Stimulated activated CD8-positive, alpha-beta memory T cell treated with anti-CD3 and anti-CD28 coated beads, Interleukin-15, amount 100 ng/mL, for 4 hours (primary cell): ENCODE measurements at places on chromosomes 6 and 20.

DNA sequence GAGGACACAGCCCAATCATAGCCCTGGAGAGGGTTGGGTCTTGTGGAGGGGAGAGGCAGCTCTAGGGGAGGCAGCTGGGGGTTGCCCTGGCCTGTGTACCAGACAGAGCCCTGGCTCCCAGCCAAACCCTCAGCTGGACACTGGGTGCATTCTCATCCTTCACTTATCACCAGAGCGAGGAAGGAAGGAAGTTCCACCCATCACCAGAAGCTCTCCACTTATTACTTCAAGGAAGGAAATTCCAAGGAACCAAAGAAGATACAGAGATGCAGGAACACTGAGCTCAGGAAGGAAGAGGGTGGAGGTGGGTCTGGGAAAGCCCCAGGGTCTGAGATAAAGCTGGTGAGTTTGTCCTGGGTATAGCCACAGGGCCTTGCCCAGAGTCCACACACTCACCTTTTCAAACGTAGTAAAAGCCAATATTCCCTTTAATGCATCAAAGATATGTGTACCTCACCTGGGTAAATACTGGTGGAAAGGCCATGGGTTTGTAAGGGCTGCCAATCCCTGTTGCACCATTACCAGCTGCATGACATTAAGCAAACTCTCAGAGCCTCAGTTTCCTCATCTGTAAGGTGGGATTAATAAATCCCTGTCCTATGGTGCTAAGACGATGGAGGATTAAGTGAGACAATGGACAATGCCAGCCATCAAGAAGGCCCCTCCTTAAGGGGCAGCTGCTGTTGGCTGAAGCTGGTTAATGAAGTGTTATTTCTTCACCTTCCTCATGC, 109.7 kb upstream of the NAA20 start:
- no peak for DNase-seq

DNA sequence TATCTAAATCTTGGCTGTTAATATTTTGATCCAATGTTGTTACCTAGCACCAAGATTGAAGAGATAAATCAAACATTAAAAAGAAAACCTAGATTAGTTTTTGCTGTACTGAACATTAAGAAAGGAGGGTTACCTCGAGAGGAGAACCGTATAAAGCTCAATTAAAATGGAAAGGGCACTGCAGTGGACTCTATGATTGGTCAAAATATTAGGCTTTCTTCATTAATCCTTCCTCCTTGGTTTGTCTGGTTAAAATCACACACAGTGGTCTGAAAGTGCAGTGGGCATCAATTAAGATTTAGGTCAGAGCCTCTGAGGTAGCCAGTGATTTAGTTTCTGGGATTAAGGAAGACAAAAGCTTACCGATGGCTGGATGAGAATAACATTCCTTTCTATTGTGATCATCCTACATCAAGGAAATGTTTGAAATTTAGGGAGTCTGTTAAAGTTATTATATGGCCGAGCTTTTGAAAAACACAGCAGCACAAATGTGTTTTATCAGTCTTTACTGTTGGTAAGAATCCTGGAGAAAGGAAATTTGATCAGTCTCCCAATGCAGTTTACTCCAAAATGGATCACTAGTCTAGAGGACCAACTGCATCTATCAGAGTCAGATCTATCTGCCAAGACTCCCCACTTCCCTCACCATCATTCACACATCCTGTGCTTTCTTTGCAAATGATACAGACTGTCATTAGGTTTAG, 134.6 kb upstream of the NEDD9 start:
- no peak for DNase-seq

GRCh38 chr6:79467716-79468115, 69.5 kb downstream of the LCA5 start:
- DNase-seq = no peak

- DNase-seq = no peak
These were observed 906 bp upstream of the COL12A1 start for GRCh38 chr6:75206576-75207342.

DNA sequence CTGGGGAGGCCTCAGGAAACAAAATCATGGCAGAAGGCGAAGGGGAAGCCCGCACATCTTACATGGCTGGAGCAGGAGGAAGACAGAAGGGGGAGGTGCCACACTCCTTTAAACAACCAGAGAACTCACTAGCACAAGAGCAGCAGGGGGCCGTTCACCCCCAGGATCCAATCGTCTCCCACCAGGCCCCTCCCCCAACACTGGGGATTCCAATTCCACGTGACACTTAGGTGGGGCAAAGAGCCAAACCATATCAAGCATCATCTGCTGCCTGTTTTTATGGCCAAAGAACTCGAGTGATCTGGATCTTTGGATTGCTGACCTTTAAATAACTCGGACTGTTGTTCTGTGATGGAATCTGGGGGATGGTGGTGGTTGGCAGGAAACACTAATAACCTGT, 28.0 kb downstream of the PNLDC1 start:
- DNase-seq = no peak

GRCh38 chr6:142047934-142048592, 84.7 kb upstream of the GJE1 start:
- DNase-seq = no peak

DNA sequence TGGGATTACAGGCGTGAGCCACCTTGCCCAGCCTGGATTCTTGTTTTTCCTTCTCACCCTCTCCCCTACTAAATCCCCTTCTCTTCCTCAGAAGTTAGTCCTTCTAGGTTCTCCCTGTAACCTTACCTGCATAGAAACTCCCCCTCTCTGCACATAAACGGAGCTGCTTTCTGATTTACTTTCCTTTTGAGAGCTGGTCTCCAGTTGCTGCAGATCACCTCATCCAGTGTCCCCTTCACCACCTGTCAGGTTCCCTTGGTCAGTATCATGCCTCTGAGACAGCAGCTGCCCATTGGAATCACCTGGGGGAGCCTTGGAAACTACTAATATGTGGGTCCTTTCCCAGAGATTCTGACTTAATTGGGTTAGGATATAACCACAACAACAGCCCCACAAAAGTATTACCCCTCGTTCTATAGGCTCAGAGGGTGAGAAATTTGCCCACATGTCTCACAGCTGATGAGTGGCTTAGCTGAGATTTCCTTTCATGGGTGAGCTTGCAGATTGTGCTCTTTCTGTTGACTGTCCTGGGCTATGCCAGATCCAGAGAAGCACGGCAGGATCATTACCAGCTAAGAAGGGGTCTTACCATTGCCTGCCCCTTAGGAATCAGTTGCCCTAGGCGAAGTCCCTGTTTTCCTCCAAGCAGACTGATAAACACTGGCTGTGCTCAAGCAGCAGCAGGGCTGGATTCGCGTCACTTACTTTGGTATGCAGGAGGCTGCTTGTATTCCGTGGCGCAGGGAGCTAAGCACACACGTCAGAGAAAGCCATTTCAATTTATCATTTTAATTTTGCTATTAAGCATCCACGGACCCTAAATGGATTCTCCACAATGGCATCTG, 51.3 kb downstream of the AKAP12 start:
- DNase-seq = no peak

DNA sequence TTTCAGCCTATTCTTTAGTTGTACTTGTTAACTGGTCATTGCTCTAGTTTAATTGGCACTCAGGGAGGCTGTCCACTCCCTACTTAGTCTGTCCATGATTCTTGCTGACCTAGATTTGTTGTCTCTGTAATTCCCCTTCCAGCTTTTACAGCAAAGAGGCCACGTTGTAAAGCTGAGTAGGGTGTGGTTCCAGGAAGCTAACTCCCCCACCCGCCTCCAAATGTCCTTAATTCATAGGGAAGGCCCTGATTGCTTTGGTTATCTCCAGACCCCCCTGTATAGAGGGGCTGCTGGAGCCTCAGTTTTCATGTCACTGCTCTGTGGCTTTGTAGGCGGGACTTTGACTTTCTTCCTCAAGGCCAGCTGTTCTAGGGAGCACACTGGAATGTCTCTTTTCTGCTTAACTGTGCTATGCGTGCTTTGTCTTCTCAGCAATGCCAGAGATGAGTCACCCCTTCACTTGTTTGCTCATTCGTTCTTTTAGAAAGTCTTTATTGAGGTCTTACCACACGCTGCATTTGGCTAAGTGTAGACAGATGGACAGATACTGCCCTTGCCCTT, 175.1 kb upstream of the JAG1 start:
- DNase-seq = no peak

DNA sequence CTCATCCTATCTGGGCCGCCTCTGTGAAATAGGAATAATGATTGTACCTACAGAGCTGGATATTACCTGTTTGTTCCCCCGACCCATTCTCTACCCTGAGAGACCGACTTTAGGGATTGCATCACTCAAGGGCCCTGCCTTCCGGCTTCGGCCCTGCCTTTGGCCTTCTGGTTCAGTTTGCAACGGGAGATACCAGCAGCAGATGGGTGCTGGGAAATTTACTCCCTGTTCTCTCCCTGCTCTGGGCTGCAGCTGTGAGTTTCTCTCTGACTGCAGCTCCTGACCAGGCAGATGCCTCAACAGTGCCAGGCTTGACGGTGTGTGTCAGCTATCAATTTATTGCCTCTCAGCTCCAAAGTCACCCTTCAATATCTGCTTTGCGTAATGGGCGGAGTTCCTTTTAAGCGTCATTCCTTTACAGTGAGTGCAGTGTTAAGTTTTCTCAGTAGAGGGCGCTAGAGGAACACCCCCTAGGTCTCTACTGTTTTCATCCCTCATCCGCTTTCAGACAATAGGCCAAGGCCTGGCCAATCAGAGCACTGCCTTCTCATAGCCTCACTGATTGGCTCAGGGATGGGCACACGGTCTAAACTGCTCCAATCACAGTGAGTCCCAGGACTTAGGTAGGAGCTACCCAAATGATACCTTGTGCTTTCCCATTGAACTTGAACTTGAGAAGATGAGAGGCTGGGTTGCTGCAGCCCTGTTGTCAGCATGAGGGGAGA, 30.0 kb downstream of the KCNG1 start:
- DNase-seq = no peak

- DNase-seq = no peak
These were observed 63.9 kb upstream of the SLCO4A1 start for GRCh38 chr20:62578294-62578897.

DNA sequence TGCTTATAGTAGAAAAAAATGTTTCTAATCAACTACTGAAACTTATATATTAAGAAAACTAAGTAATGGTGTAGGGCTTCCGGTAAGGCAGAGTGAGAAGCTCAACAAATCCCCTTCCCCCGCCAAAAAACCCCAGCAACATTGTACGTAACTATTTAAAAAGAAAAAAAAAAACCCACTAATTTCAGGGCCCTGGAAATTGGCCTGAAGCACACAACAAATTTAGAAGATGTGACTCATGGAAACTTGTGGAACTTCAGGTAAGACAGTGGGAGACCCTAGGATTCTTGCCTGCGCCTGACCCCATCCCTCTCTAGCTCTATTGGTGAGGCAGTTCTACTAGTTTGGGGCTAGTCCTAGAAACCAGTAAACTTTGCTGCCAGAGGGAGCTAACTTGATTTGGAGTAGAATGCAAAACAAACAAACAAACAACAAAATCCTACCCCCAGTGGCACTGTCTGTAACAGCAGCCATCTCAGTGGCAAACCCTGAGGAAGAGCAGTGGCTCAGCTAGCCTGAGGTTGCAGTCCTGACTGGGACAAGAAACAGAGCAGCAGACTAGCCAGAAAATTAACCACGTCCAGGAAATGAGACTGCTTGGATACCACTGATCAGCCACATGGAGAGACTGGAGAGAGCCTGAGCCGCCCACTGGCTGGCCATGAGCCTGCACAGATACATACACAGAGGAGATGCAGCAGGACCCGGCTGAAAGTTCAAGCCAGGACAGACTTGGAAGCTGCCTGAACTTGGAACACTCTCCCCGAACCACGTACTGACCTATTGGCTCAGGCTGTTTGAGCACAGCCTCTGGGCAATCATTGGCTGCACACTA, 135.1 kb downstream of the TBXT start:
- no peak for DNase-seq

DNA sequence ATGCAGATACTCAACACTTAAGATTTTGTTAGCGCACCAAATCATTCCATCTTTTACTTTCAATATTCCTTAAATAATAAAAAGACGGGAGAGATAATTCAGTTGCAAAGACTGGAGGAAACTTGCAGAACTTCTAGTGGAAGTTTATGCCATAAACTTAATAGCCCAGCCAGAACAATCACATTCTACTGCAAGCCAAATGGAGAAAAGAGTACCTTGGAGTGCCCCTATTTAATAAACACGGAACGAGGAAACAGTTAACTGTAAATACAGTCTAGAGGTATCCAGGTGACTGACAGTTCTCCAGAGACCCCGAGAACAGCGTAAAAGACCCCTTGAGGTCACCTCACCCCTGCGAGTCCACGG, 635 bp downstream of the SLC35B3 start:
- no peak for DNase-seq

- no peak for DNase-seq
These were observed 27.4 kb downstream of the PMEPA1 start for GRCh38 chr20:57682184-57683101.

GRCh38 chr20:14790771-14791620, 453.6 kb upstream of the FLRT3 start:
- DNase-seq = no peak

GRCh38 chr6:6248651-6249050, 71.8 kb downstream of the F13A1 start:
- DNase-seq = no peak

DNA sequence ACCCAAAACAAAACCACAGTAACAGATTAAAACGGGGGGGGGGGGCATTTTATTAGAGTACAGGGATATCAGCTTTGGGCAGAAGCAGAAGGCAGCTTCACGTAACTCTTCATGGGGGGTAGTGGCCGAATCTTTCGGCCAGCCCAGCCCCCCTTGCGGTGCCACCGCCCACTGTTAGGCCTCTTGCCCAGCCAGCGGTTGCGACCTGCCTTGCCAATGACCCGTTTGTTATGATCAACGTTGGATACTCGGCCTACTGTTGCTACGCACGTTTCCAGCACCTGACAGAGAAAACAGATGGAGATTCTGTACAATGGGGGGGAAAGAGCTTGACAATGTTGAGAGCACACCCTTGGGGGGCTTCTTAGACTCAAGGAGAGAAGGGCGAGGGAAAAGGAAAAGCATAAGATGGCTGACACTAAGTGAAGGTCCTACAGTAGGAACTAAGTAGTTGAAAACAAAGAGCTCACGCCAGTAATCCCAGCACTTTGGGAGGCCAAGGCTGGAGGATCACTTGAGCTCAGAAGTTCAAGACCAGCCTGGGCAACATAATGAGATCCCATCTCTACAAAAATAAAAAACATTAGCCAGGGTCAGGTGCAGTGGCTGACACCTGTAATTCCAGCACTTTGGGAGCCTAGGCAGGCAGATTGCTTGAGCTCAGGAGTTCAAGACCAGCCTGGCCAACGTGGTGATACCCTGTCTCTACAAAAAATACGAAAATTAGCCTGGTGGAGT, 724 bp upstream of the CUL7 start:
- no peak for DNase-seq
